ENCODE measurements at places on chromosomes 12 and 14.

GRCh38 chr12:115312901-115313300 is 628.9 kb upstream of the TBX3 start:
- no peak for DNase-seq

DNA sequence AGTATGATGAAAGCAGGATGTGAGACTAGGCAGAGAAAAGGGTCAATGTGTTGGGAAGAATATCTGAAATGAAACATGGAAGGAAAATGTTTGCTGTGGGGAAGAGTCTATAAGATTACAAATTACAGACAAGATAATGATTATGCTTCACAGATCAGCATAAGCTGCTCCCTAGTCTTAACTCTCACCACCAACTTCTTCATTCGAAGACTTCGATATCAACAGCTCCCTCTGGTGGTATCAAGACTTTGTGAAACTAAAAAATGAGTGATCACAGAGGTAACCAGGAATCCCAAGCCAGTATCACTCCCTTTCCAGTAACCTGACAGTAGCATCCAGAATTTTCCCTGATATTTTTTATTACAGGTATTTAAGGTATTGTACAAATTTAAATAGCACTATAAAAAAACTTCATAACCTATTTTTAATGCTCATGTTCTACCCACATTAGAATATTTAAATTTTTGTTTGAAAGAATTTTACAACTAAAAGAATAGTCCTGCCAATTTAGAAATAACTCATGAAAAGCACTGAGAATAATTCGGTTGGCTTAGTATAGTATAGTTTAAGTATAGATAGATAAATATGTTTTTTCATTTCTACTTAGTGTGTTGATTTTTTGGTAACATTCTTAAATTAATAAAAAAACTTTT is 84.4 kb downstream of the C2CD5 start:
- no peak for DNase-seq

- no peak for DNase-seq
Measured at GRCh38 chr12:554001-554285, 94.2 kb downstream of the B4GALNT3 start.

- DNase-seq: peak; percentile 39
Measured at GRCh38 chr14:101223127-101223526, 319.6 kb upstream of the RTL1 start.

DNA sequence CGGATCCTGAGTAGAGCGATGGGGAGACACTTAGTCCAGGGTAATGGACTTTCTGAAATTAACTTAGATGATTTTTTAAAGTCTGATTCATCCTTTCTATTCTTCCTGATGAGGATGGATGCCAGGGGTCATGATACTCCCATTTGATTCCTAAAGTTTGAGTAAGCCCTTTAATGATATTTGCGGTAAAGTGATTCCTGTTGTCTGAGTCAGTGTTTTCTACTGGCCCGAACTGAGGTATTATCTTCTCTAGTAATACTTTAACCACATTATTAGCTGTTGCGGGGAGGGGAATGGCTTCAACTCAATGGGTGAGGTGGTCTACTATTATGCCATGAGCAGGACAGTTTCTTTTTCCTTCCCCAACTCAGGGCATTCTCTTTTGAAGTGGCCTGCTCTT is 111.6 kb downstream of the RIN3 start:
- no peak for DNase-seq

DNA sequence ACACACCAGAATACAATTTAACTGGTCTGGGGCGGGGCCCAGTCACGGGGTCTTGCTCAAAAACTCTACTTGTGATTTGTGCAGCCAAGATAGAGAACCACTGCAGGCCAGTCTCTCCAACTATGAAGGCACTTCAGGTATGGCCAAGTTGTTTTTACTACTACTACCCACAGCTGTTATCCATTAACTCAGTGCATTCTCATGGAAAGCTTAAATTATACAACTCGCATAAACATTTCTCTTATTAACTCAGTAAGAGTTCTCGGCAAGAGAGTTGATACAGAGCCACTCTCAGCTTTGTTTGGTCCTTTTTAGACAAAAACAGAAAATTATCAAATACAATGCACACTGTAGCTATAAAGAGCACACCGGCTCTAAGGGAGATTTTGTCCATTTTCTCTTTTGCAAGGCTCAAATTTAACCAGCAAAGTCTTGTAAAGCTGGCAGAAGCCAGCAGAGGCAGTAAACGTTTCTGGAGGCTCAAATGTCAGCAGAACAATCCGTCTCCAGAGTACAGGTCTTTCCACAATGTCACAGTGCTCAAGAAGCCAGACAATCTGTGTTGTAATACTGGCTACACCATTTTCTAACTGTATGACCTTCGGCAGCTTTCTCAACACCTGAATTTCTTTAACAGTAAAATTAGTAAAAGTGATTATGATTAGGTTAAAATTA is 85.9 kb downstream of the PTGER2 start:
- no peak for DNase-seq

DNA sequence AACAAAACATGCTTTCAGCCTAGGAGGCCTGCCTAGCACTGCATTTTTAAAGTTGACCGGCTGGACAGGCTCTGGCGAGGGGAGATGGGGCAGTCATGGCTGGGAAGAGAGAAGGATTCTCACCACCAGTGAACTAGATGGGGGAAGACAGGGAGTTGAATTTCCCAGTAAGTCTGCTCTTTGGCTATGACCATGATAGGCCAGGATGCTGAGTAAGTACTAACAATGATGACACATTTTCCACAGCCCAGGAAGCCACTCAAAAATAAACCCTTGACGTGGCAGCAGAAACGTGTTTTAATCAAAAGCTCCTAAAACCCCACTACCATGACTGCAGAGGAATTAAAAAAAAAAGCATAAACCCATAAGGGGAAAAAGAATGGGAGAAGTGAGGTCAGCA is 19.0 kb downstream of the KCTD10 start:
- DNase-seq: no peak

DNA sequence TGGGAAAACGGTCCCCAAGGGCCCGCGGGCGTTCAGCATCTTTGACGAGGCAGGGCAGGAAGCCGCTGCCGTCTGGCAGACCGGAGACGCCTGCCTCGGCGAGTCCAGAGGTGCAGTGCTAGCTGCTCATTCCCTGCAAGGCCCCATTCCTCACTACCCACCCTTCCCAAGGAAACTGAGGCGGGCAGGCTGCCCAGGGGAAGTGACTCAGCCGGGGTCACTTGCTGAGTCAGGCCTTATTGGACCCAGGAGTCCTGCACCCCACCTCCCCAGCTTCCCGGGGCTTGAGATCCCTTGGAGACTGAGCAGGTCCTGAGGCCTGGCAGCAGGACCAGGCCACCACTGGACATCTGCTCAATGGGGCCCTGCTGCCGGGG is 3.7 kb downstream of the SH2B3 start:
- DNase-seq: no peak

GRCh38 chr14:100539003-100539660 is 48.1 kb downstream of the BEGAIN start:
- no peak for DNase-seq

GRCh38 chr12:124694846-124695497 is 127.6 kb upstream of the NCOR2 start:
- DNase-seq: no peak

DNA sequence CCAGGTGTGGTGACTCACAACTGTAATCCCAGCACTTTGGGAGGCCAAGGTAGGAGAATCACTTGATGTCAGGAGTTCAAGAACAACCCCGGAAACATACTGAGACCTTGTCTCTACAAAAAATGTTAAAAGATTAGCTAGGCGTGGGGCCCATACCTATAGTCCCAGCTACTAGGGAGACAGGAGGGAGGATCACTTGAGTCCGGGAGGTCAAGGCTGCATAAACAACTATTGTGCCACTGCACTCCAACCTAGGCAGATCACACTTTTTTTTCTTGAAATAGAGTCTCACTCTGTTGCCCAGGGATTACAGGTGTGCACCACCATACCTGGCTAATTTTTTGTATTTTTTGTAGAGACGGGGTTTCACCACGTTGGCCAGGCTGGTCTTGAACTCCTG is 6.1 kb downstream of the RND1 start:
- no peak for DNase-seq

GRCh38 chr12:65965358-65965757 is 141.1 kb downstream of the HMGA2 start:
- no peak for DNase-seq

- DNase-seq: no peak
Measured at GRCh38 chr12:127235761-127236160, 1031.2 kb upstream of the TMEM132C start.

GRCh38 chr12:116202433-116202832 is 75.1 kb downstream of the MED13L start:
- no peak for DNase-seq

DNA sequence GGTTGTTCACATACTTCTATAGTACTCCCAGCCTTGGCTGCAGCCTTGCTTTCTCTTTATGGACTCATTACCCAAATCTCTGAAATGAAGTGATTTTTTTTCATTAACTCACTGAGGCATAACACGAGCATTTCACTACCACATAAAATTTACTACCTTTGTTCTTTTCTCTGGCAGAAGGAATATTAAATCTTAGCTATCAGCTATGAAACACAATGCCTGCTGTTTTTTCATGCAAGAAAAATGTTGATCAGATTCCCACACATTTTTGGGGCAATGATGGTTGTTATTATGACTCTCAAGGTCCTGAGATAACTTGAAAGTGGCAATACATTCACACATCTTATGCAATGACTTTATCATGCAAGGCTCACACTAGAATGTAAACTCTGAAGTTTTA is 225.3 kb upstream of the ATP2B1 start:
- no peak for DNase-seq

- DNase-seq: no peak
Measured at GRCh38 chr12:110940933-110941332, 20.6 kb upstream of the MYL2 start.

DNA sequence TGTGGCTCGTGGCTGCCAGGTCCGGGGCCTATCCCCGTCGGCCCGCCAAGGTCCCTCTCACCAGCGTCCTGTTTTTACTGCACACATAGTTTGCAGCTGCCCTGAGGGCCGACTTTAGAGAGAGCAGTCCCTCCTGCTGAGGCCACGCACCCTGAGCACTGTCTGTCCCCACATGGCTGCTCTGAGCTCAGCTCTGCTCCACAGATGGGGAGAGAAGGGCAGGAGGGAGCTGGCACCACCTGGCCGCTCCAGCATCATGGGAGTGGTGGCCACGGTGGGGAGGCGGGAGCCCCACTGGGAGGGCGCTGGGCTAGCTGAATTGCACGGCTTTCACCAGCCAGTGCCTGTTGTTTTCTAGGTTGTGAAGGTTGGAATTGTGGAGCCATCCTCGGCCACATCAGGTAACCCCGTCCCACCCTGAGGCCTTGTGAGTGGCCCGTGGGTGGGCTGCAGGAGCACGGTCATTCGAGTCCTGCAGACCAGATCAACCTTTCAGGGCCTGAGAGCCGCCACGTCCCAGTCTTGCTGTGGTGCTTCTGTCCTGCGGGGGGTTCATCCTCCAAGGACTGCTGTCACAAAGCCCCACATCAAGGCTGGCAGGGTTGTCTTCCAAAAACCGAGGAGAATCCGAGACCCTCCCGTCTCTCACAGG is 7.4 kb upstream of the TEX22 start:
- no peak for DNase-seq

- no peak for DNase-seq
Measured at GRCh38 chr14:95906591-95906990, 30.0 kb downstream of the TUNAR start.

DNA sequence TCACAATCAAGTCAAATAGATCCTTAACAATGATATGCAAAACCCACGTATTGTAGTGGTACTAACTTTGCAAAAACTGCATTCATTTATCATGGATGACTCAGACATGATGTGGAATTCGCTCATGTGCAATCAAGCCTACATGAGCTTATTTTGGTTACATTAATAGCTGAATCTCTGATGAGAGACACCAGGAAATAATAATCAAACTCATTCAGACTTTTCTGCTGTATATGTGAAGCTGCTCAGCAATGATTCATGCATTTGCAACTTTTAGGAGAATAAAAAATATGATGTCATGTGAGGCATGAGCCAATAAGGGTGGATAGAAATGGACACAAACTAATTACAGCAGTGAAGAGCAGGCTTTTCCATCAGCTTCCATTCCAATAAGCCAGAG is 1075.8 kb upstream of the TMEM132C start:
- no peak for DNase-seq

DNA sequence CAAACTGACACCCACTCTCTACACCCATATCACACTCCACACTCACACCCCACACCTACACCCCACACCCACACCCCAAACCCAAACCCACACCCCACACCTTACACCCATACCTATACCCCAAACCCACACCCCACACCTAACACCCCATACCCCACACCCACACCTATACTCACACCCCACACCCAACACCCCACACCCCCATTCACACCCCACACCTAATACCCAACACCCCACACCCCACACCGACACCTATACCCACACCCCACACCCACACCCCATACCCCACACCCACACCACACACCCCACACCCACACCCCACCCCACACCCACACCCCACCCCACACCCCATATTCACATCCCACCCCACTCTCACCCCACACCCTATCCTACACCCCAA is 38.5 kb downstream of the TMEM120B start:
- DNase-seq: no peak

DNA sequence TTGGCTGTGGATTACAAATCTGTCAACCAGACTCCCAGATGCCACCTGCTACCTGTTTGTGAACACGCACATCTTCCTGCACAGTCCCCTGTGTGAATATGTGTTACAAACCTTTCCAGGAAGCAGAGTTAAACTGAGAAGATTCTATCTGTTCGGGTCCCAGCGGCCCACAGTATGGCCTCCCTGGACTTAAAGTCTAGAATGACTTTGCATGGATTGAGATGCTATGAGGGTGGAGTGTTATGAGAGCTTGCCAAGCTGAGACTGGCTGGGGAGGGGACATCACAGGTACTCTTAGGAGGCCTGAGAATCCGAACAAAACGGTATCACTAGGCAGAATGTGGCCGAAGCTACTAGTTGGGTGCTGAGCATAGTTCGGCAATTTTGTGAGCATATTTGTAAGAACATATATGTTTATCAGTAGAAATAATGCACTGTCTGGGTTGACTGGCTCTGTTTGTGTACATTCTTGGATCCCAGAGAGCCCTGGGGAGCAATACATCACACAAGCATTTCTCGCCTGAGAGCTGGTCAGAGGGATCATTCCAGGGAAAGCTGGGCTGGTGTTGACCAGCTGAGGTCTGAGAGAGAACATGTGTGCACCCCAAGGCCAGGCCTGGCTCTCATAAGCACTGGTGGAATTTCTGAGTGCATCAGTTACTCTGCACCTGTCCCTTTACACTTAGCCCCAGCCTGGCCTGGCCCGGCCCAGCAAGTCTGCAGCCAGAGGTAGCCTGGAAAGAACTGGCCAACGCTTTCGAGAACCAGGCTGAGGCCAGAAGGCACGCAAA is 29.8 kb upstream of the LTBP2 start:
- DNase-seq: no peak

DNA sequence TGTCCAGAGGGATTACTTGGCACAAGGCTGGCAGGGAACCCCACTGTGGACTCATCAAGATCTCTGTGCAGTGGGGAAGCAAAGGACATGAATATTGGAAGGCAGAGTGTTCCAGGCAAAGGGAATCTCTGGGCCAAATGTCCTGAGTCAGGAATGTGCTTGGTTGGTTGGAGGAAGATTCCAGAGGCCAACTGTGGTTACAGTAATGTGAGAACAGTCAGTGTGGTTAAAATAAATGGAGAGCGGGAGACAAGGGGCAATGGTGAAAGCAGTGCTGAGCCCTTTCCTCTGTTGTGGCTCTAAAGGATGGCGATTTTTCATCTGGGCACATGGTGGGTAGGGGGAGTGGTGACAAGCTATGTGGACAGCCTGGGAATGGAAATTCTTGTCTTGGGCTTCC is 948.2 kb downstream of the BCL11B start:
- DNase-seq: no peak
